ENCODE measurements at places on chromosomes 13 and 19.

GRCh38 chr13:39483326-39483725 is 119.7 kb downstream of the LHFPL6 start:
- DNase-seq, result no peak

- no peak for DNase-seq
Observed at GRCh38 chr13:47039106-47039505, 142.3 kb upstream of the HTR2A start.

DNA sequence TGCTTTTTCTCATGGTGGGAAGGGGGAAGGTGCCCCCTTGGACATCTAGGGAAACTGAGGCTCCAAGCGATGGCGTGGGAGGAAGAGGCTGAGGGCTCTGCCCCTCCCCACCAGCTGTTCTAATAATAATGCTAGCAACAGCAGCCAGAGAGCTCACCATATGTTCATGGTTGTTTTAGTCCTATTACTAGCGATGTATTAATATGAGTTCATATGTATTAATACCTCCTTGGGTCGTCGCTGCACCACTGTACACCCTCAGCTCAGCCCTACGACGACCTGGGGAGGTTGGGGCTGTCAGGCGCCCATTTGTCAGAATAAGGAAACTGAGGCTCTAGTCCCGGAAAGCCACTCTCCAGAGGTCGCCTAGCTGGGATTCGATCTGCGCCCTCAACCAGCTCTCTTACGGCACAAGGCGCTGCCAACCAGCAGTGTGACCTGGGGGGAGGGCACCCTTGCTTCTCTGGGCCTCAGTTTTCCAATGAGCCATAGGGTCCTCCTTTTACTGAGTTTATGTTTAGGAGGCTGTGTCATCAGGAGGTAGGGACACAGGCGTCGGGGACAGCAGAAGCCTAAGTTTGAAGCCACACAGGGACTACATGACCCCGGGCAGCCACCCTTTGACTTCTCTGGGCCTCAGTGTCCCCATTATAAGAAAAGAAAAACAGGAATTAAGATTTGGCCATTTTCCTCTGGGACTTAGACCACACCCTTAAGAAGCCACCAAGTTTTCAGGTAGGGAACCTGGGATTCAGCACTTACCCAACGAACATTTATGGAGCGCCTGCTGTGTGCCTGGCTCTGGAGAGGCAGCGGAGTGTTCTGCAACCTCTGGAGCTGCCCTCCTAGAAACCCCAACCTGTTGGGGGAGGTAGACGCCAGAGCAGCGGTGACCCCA is 664 bp downstream of the MAST3 start:
- DNase-seq, result no peak

GRCh38 chr19:12090807-12091206 is 26.3 kb downstream of the ZNF844 start:
- DNase-seq, result no peak

- DNase-seq, result no peak
Observed at GRCh38 chr13:35889560-35889959, 241.6 kb downstream of the DCLK1 start.

DNA sequence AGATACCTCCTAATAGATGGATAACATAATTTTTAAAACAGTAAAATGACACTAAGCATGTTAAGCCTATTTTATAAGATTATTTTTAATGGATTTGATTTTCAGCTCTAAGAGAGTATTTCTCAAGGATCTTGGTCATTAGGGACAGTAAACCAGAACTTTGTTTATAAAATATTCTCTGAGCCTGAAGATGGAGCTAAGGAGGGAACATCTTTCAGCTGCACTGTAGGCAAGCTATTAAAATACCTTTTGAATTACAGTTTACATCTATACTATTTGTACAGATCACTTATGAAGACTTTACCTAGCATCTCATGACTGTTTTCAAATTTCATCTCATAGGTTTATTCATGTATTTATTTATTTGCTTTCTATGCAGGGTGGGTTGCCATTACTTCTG is 345.3 kb downstream of the MYO16 start:
- DNase-seq, result no peak

DNA sequence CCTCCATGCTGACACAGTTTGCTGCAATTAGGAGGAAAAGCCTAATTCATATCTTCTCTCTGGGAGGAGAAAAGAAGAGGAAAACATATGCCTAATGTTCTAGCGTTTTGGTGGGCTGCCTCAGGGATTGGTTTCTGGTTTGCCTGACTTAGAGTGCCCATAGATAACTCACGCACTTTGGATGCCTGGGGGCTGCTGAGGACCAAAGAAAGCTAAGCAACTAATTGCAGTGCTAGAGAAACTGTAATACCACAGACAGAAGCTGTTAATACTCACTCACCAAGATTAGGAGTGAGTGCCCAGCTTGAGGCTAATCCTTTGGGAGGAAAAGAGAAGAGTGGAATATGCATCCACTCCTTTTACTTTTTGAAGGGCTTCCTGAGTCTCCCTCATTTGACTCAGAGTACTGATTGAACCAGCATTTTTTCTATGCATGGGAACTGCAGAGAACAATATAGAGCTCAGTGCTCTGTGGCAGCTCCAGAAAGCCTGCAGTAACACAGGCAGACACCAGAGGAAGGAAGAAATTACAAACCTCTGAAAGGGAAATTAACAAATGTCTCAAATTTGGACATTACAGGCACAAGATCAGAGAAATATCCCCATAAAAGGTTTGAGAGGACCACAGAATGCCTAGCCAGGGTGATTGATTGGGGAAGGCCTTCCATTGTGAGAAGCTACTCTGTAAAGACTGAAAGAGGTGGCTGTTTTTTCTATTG is 666.4 kb downstream of the OLFM4 start:
- DNase-seq, result no peak

- no peak for DNase-seq
Observed at GRCh38 chr19:5024282-5024681, 55.4 kb downstream of the KDM4B start.

DNA sequence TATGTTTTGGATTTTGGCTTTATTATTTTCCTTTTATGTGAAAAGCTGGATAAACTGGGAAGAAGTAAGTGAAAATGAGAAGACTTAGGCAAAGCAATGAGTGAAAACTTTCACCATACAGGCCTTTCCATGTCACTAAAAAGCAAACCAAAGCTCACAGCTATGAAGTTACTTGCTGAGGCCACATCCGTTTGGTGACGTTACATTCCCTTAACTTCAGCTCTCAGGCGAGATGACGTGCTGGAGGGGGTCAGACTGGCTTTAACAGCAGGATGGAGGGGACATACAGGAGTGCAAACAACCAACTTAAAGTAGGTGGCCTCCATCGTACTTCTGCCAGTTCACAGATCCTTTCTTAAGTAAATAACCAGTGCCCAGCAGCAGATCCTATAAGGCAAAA is 522.3 kb downstream of the MYO16 start:
- DNase-seq, result no peak

- no peak for DNase-seq
Observed at GRCh38 chr13:106650690-106651205, 82.8 kb upstream of the ARGLU1 start.

GRCh38 chr19:5319516-5319915 is 21.1 kb downstream of the PTPRS start:
- DNase-seq, result no peak

GRCh38 chr13:46100191-46100815 is 4.5 kb downstream of the CPB2 start:
- no peak for DNase-seq

DNA sequence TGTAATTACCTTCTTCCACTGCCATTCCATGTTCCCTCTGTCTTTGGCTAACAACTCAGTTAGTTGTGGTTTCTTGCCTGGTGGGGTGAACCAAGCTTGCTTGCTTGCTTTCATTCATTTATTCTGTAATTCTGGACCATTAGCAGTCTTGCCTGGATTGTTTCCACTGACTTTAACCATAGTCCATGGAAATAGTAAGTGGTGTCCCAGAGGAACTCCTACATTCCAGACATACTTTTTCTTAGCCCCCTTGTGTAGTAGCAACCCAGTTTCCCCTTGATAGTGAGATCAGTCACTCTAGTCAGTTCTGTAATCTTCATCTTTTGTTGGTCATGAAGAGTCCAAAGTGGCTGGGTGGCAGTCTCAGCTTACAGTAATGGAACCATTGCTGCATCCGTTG is 23.2 kb downstream of the PDS5B start:
- DNase-seq, result no peak

DNA sequence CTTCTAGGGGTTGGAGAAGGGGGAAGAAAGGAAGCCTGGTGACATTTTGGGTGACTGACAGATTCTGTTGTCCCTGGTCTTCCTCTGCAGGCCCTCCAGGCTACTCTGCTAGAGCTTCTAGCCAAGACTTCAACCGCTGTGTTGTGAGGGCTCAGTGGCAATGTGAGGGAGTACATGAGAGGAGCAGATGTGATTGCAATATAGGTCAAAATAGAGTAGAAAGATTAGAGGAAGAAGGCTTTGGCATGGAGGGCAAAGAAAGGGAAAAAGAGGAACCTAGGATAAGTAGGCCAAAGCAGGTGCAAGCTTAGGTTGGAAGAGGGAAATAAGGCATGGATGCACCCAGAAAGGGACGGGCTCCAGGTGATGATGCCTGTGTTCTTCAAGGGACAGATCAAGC is 216.9 kb downstream of the RGCC start:
- DNase-seq, result no peak

DNA sequence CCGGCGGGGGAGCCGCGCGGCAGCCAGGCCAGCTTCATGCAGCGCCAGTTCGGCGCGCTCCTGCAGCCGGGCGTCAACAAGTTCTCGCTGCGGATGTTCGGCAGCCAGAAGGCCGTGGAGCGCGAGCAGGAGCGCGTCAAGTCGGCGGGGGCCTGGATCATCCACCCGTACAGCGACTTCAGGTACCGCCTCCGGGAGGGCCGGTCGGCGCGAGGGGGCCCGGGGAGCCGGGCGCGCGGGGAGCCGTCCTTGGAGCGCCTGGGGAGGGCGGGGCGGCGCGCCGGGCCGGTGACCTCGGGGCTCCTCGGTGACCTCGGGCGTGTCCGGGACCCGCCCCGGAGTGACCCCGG is 690 bp downstream of the HCN2 start:
- DNase-seq, result no peak

GRCh38 chr13:27551562-27551961 is 68.8 kb downstream of the LNX2 start:
- DNase-seq, result no peak

DNA sequence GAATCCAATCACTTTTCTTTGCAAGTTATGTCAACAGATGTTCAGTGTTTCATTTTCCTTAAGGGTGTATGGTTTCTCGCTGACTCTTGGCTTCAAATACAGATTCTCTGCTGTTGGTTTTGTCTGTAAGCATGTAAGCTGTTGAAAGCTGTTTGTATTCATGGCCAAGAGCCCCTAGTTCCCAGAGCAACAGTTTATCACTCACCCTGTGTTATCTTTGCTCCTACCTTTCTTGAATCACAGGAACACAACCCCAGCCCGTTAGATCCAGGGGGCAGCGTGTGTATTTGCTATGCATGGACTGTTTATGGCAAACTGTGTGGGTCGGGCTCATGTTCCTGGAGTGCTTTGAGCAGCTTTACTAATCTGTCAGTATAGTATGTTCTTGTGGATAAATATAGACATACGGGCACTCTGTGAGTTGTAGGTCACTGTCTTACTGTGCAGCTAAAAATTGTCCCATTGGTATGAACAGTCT is 28.9 kb downstream of the FRY start:
- DNase-seq, result no peak

DNA sequence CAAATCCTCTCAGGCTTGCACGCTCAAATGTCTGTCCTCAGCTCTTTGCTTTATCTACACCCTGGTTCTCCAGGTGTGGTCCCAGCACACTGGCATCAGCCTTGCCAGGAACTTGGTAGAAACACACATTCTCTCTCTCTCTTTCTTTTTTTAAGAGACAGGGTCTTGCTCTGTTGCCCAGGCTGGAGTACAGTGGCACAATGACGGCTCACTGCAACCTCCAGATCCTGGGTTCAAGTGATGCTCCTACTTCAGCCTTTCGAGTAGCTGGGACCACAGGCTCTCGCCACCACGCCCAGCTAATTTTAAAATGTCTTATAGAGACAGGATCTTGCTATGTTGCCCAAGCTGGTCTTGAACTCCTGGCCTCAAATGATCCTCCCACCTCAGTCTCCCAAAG is 20.8 kb downstream of the ADGRL1 start:
- DNase-seq, result no peak

GRCh38 chr13:42369071-42369797 is 97.3 kb downstream of the AKAP11 start:
- DNase-seq, result no peak

DNA sequence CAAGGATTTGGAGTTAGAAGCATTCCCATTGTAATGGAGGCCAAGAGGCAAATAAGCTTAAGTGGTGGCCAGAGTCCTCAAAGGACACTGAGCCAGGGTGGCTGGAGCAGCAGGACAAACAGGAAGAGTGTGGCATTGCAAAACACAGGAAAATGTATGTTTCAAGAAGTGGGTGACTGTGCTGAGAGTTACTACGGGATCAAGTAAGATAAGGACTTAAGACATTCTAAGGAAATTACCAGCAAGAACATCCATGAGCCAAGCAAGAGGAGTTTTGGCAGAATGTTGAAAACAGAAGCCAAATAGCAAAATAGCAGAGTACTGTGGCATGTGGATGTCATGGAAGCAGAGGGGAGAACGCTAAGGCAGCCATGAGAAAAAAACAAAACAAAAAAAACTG is 104.2 kb downstream of the RAP2A start:
- DNase-seq, result no peak

DNA sequence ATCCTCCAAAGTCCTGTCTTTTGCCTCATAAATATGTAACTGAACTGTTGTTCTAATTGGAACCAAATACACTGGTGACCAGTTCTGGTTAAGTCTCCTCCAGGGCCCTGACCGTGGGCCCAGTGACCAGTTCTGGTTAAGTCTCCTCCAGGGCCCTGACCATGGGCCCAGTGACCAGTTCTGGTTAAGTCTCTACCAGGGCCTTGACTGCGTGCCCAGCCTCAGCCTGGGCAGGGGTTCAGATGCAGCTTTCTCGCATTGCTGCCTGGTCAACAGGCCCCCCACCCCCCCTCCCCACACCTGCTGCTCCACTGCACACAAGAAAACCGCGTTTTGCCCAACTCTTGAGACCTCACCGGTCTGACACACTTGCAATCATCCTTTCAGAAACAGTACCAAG is 3.8 kb upstream of the GRTP1 start:
- DNase-seq, result no peak

- no peak for DNase-seq
Observed at GRCh38 chr13:40508127-40508526, 158.3 kb downstream of the FOXO1 start.

- DNase-seq, result no peak
Observed at GRCh38 chr19:3062165-3063105, at the start of gene TLE5. TLE5 (minus strand) TSS chr19:3062495; CDS start chr19:3062200, 295 bp downstream.

- DNase-seq, result no peak
Observed at GRCh38 chr13:98528663-98529064, 48.2 kb downstream of the STK24 start.

DNA sequence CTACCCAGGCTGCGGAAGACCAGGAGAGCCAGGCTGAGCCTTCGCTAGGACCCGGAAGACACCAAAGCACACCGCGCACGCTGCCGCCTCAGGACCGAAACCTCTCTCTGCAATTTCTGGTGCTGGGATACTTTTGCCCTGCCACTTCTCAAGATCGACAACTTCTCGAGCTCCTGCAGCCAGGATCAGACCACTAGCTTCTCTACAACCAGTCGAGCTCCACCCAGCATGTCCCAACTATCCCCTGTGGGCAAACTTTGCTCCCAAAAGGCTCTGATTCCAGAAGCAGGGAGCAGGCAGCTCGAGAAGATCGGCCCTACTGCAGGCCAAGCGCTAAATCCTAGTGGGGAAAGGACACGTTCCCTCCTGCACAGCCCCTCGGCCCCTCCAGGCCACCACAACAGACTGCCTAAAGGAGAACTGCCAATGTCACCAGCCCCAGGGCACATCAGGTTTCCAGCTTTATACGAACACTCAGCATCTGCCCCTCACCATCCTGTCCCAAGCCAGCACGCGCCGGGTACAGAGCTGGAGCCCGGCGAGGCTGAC is 979 bp downstream of the AKAP8 start:
- DNase-seq, result no peak

Measured in cerebellar nuclear complex (tissue), 1 donor.